ENCODE measurements at places on chromosomes 16 and 17.

- DNase-seq, result peak; percentile 3
These were observed 29.5 kb downstream of the NSMCE1 start for GRCh38 chr16:27239026-27239425.

DNA sequence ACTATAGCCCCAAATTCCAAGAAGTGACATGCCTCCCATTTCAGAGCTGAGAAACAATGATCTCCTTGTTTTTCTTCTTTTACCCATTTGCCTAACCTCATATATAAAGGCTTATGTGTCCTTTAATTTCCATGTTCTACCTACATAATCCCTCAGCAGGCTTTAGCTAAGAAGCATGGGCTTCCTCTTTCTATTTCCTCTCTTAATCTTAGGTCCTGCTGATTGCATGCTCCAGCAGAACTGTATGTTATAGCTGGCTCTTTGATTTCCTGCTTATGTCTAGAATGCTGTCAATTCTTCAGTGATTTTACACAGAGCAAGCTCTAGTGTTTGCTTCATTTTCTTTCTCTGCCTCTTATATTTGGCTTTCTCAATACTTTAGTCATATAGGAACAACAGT lies 151.7 kb upstream of the COX10 start:
- DNase-seq, result no peak

GRCh38 chr17:2885733-2886132 lies 89.5 kb downstream of the RAP1GAP2 start:
- no peak for DNase-seq

DNA sequence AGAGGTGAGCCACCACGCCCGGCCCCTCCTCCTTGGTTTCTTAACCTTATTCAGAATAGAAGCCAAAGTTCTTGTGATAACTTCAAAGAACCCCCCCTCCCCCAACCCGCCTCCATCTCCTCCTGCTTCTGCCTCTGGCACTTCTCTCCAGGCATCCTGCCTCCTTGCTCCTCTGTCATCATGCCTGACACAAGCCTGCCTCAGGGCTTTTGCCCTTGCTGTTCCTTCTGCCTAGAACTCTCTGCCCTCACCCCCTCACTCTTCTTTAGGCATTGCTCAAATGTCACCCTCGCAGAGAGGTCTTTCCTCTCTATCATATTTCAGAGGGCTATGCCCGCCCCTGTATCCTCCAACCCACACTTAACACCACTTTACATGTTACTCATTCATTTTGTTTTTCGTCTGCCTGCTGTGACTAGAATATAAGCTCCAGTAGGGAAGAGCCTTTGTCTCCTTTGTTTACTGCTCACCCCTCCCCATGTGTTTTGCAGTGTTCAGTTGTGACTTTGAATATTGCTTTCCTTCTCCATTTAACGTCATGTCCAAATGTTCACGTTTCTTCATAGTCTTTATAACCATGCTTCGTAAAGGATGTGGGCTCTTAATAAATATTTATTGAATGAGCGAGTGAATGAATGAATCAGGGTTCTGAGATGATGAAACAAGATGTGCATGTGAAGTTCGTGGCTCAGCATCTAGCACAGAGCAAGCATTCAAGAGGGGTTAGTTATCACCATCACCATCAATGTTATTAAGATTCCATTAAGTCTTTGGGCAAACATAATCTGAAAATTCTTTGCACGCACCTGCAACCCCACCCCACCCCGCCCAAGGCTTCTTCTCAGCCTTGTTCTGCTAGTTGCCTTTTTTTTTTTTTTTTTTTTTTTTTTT lies 186.2 kb upstream of the WSCD1 start:
- DNase-seq, result no peak

GRCh38 chr16:54211203-54211602 lies 75.4 kb downstream of the IRX3 start:
- no peak for DNase-seq

GRCh38 chr16:54204756-54205155 lies 81.8 kb downstream of the IRX3 start:
- DNase-seq, result no peak

GRCh38 chr17:50425682-50426471 lies at the start of gene ACSF2:
Gene ACSF2, plus strand, starts transcription at chr17:50426218. Its CDS starts 44 bp downstream, at chr17:50426262.
- peak; percentile 70 for DNase-seq

- DNase-seq, result no peak
These were observed 6.3 kb upstream of the GPRC5B start for GRCh38 chr16:19890901-19891300.

- no peak for DNase-seq
These were observed 16.0 kb upstream of the KDM6B start for GRCh38 chr17:7818026-7818425.

DNA sequence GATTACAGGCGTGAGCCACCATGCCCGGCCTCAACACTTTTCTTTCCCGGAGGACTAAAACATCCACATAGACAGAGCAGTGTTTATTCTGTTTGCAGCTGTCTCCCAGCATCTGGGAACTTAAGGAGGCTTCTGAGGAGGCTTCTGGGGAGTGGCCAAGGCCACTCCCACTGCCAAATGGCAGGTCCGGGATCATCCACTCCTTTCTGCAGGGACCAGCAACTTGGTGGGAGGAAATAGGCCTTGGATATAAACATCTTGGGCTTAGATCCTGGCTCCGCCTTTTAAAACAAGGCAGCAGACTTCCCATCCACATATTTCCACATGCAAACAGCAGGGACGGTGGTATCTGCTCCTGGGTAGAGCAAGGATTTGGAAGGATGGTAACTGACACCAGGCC lies 14.1 kb upstream of the SPATA32 start:
- DNase-seq, result no peak

GRCh38 chr16:30557707-30557956 lies 542 bp downstream of the ZNF764 start:
- DNase-seq, result no peak

DNA sequence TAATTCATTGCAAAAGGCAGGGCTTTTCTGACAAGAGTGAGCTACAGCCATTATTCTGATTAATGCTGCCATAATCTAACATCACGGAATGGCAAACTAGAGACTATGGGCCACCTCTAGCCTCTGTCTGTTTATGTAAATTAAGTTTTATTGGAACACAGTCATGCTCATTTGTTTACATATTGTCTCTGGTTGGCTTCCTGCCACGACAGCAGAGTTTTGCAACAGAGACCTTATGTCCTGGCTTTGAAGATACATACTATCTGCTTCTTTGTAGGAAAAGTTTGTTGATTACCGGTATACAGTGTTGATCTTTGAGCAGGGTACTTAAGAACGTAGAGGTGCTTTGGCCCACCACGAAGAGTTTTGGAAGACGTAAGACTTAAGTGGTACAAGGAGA lies 715.9 kb upstream of the RBFOX1 start:
- DNase-seq, result no peak

GRCh38 chr16:9772526-9773225 lies 409.6 kb downstream of the GRIN2A start:
- DNase-seq, result no peak

GRCh38 chr17:48213797-48214196 lies 106.2 kb downstream of the SNX11 start:
- no peak for DNase-seq

GRCh38 chr17:47995241-47995935 lies 24.5 kb downstream of the CDK5RAP3 start:
- DNase-seq, result no peak

DNA sequence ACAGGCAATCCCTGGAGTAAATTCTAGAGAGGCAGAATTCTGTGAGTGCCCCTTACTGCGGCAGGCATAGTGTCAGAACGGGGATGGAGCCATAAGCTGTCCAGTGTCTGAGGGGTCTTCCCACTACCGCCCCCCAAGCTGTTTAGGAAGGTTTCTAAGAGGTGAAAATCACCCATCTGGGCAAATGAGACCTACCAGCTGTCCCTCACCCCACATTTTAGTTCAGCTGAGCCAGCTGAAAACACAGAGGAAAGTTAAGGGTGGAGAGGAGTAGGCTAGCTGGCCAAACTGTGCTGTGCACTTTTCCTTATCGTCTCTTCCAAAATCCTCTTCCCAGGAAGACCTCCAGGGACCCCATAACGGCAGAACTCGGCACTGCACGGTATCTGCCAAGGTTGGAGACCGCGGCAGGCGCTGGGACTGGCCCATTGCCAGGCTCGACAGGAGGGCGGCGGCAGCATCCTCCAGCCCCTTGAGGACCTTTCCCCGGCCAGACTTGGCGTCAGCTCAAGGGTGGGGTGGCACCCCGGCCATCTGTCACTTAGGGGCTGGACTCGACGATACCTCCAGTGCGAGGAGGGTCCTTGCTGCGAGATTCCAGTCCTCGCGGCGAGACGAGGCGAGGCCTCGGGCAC lies 955 bp downstream of the ACLY start:
- peak; percentile 53 for DNase-seq

GRCh38 chr16:79826732-79827475 lies 226.4 kb upstream of the MAF start:
- no peak for DNase-seq

DNA sequence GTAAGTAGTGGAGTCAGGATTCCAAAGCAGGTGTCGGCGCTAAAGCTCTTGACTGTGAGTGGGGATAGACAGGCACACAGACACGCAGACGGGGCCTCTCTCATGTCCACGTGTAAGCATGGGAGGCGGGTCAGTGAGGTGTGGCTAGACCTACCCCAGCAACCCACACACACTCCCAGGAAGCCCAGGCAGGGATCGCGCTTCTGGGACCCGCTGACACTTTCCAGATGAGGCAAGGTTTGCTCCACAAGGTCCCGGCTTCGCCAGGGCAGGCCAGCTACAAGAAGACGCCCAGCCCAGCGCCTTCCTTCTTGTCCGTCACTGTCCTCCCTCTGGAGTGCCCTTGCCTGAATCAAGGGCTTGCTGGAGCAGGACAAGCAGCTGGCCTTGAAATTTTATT lies 213.8 kb upstream of the RPL38 start:
- no peak for DNase-seq

GRCh38 chr17:78748048-78748729 lies 33.9 kb downstream of the CYTH1 start:
- peak; percentile 34 for DNase-seq

DNA sequence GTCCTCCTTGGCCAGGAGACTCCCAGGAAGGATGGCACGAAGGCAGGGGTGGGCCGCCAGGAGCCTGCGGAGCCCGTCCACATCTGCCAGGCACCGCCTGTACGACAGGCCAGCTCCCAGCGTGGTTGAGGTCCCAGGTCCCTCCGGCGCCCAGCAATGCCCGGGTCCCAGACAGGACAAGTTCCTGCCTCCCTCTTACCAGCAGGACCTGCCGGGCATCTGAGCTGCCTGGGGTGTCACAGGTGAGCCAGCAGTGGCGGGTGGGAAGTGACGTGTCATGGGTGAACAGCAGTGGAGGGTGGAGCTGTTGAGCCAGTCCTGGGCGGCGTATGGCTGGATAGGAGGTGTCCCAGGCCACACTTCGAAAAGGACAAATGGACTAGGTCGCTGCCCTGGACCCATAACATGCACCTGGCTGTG lies 15.7 kb upstream of the BAHCC1 start:
- no peak for DNase-seq

- DNase-seq, result peak; percentile 49
These were observed 1.9 kb downstream of the SLC16A3 start for GRCh38 chr17:82230609-82231311.

DNA sequence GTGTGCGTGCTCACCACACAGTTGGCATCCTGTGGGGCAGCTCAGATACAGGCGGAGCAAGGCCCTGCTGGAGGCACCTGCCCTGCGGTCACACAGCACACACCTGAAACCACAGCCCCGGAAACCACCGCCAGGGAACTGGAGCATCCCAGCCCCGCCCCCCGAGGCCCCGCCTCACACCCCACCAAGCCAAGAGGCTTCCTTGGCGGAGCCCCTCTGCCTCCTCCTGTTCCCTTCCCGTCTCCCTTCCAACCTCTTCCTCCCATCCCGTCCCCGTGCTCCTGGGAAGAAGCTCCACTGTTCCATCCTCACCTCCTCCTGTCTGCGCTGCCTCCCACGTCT lies 205.5 kb downstream of the NTN1 start:
- no peak for DNase-seq

GRCh38 chr17:77966476-77966875 lies 8.0 kb downstream of the TNRC6C start:
- no peak for DNase-seq

- DNase-seq, result no peak
These were observed 10.5 kb upstream of the PLK1 start for GRCh38 chr16:23668225-23668624.

GRCh38 chr16:15509593-15510535 lies 75.5 kb downstream of the BMERB1 start:
- DNase-seq, result no peak

DNA sequence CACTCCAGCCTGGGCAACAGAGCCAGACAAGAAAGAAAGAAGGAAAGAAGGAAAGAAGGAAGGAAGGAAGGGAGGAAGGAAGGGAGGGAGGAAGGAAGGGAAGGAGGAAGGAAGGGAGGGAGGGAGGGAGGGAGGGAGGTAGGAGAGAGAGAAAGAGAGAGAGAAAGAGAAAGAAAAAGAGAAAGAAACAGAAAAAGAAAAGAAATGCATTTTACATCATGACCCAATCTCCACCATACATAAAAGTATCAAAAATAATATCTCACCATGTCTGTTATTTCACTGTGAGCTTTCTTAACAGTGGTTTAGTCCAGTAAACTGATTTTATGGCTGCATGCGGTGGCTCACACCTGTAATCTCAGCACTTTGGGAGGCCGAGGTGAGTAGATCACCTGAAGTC lies 70.0 kb downstream of the CYTH1 start:
- DNase-seq, result no peak

GRCh38 chr17:68595986-68596385 lies 5.2 kb downstream of the FAM20A start:
- DNase-seq, result no peak

DNA sequence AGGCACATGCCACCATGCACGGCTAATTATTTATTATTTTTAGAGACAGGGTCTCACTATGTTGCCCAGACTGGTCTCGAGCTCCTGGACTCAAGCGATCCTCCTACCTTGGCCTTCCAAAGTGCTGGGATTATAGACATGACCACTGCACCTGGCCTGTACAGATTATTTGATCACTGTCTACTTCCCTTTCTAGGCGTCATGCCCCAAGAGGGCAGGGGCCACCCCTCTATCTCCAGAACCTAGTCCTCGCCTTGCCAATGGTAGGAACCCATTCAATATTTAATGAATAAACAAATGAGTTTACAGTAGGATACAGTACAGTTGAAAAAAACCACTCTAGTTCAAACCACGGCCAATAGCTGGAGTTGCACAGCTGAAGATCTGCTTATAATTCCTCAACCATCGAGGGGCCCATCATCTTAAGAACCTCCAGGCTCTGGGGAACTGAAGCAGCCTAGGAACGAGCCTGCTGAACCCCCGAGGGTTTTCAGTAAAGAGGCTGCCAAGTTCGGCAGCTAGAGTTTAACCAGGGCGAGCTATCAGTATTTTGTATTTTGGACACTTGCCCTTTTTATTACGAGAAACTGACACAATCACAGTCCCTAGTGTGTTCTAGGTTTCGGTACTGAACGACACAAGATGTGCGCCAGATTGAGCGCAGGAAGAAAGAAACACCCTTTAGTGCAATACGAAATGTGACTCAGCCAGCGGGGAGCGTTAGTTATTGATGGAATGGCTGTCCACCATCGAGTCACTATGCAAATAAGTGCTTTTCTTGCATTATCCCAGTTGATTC lies 14.6 kb downstream of the ADCY9 start:
- DNase-seq, result no peak

Measured in activated naive CD4-positive, alpha-beta T cell treated with anti-CD3 and anti-CD28 coated beads, Interleukin-2, amount 50 U/mL, for 16 hours (primary cell).